Right renal pelvis (tissue), 4 donors: ENCODE measurements at places on chromosomes 3 and 15. TPM values are rescaled to one million over a fixed set of nuclear protein-coding genes. Genes with fewer than 3 reads are reported as not detected.

SNX22 gene
- polyA plus RNA-seq, result 1.6 TPM

HESX1 gene
- 4.4 TPM for polyA plus RNA-seq

GRCh38 chr3:127717357-127718244, 44.8 kb downstream of the ABTB1 start:
- no peak for DNase-seq

DNA sequence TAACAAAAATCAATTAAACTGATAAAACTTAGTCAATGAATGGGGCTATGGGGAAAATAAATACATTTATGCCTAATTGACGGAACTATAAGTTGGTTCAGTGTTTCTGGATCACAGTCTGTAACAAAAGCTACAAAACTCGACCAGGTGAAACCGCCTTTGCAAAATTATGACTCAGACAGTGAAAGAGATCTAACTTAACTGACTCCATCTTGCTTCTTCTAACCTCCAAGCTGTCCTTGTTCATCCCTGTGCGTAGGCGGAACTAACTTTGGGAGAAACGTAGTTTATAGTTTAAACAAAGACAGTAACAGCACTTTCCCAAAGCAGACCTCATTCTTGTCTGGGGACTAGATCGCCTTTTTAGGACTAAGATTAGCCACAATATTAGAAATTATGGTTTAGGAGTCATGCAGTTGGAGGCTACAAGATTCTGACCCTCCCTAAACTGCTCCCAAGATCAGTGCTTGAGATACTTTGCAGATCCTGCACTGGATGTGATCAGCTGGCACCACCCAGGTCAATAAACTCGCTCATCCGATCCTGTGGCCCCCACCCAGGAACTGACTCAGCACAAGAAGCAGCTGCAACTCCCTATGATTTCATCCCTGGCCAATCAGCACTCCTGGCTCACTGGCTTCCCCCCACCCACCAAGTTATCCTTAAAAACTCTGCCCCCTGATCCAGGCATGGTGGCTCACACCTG, 7.2 kb upstream of the MFGE8 start:
- DNase-seq, result no peak

- no peak for DNase-seq
Observed at GRCh38 chr15:35545316-35545823, 595 bp downstream of the DPH6 start.

GRCh38 chr15:77702211-77702957, 69.7 kb upstream of the LINGO1 start:
- peak; percentile 29 for DNase-seq
